Upper lobe of left lung (tissue), 6 donors: ENCODE measurements at places on chromosomes 1 and 21. TPM values are rescaled to one million over a fixed set of nuclear protein-coding genes. Genes with fewer than 3 reads are reported as not detected.

Gene NEK2
- total RNA-seq, result not detected

Gene LRRC53
- total RNA-seq, result not detected

Gene SPOCD1
- 8.0 TPM for total RNA-seq

DNA sequence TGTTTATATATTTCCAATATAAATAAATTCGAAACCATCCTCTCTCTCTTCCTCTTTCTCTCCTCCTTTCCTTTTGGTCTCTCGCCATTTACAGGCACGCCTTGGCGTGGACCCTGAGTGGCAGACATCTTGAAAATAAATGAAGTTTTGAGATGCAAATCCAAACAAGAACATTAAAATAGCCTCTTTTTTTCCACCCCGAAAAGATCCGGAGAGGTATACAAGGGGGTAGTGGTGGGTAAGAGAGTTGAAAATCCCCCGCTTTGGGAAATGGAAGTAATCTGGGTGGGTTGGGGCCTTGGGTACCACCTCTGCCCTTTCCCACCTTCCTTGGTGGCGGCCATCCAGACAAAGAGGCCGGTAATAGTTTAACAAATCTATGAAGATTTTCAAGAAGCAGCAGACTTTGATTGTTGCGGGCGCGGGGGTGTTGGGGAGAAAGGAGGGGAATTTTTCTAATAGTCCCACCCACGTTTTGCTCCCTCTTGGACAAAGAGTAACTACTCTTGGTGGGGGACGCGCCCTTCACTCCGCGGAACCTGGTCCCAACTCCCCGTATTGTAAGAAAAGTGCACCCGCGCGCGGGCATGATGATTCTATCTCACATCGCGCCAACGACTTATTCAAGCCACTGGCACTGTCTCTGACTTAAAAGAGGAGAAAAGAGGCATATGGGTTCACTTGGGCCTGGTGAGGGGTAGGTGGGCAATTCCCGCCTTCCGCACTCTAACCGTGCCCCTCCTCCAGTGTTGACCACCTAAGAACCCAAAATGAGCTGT, 4.0 kb upstream of the FOXD3 start:
- no peak for DNase-seq

DNA sequence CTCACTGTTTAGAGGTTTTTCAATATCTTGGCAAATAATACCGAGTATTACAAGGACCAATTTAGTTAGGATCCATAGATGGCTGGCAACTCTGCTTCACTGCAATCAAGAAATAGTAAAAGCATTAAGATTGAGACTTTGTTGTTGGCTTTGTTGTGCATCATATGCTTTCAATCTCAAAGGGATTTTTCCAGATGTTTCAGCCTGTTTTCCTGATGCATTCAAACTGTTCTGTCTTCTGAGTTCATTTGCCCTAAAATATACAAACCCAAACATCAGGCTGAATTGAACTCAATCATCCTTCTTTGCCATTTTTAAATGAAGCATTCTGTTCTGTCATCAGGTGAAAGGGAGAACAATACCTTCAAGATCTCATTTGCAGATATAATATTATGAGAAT, 248.7 kb downstream of the TTLL7 start:
- no peak for DNase-seq

- no peak for DNase-seq
Observed at GRCh38 chr1:97433094-97433823, 487.6 kb downstream of the DPYD start.

GRCh38 chr1:208335371-208336136, 91.4 kb upstream of the PLXNA2 start:
- no peak for DNase-seq

GRCh38 chr1:52057255-52057654, 1.2 kb downstream of the BTF3L4 start:
- DNase-seq, result no peak

DNA sequence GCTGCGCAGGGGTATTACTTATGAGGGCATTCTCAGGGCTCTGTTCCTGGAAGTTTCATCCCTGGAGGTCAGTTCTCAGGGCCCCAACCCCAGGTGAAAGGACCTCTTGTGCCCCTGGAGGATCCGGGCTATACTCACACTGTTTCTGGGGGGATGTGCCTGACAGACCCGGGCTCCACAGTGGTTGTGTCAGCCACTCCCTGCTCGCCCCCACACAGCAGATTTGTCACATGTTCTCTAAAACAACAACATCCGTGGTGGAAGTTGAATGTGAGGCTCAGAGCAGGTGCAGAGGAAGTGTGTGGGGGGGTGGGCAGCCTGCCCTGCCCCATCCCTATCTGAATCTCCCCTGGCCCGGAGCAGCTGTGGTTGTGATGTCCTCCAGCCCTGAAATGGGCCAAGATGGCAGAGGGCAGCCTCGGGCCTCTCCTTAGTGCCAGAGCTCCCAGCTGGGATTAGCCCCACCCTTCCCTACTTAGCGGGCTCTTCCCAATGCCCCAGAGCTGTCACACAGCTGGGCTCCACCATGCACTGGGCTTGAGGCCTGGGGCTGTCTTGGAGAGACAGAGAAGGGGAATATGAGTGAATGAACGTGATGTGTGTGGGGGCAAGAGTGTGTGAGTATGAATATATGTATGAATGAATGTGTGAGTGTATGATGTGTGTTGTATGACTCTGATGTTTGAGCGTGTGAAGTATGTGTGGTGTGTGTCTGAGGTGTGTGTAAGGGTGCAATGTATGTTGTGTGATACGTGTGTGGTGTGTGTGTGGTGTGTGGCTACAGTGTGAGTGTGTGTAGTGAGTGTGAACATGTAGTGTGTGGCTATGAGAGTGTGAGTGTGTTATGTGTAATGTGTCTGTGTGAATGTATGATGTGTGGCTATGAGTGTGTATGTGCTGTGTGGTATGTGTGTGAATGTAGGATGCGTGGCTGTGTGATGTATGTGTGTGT, 1.5 kb upstream of the FCMR start:
- DNase-seq, result peak; percentile 52

DNA sequence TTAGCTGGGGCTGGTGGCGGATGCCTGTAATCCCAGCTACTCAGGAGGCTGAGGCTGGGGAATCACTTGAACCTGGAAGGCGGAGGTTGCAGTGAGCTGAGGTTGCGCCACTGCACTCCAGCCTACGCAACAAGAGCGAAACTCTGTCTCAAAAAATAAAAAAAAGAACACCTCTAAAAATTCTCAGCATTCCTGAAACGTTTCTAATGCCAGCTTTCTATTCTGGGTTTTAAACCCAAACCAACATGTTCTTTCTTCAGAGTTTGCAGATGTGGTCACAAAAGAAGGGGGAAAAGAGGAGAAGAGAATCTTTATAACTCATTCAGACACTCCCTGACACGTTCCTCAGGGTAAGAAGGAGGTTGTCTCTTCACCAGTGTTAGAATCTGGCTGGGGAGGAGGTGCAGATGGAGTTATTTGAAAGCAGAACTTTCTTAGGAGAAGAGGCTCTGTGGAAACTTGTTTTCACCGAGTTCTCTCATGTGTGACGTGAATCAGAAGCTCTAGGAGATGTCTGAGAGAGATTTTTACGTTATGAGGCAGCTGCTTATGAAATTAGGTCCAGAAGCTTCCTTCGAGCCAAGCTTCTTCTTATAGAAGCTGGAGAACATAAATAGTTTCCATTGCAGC, 17.8 kb upstream of the CNR2 start:
- no peak for DNase-seq

GRCh38 chr1:225670356-225670755, 17.4 kb upstream of the ENAH start:
- no peak for DNase-seq

DNA sequence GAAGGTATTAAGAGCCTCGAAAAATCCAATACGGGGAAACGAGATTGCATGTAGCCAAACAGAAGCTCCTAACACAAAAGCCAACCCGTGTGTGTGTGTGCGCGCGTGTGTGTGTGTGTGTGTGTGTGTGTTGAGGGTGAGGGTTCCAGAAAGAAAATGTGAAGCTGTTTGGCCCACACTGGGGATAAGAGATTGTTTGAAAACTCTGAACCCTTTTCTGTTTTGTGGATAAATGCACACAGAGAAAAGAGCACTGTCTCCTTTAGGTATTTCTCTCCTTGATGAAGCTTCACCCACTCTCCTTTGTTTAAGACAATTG, 1.9 kb downstream of the WLS start:
- peak; percentile 8 for DNase-seq

GRCh38 chr21:35533893-35534292, 484.8 kb upstream of the RUNX1 start:
- no peak for DNase-seq
